ENCODE measurements at places on chromosomes 11 and 22. TPM values are rescaled to one million over a fixed set of nuclear protein-coding genes. Genes with fewer than 3 reads are reported as not detected.

Gene KRTAP5-2
- not detected for total RNA-seq

Gene FOLR3
- 2.3 TPM for total RNA-seq

Gene SCARF2
- total RNA-seq, result 40.4 TPM

Gene CALCB
- 1.9 TPM for total RNA-seq

Gene FEN1
- total RNA-seq, result 22.5 TPM
